DMS153 (cell line): ENCODE measurements at places on chromosomes 6 and 20.

DNA sequence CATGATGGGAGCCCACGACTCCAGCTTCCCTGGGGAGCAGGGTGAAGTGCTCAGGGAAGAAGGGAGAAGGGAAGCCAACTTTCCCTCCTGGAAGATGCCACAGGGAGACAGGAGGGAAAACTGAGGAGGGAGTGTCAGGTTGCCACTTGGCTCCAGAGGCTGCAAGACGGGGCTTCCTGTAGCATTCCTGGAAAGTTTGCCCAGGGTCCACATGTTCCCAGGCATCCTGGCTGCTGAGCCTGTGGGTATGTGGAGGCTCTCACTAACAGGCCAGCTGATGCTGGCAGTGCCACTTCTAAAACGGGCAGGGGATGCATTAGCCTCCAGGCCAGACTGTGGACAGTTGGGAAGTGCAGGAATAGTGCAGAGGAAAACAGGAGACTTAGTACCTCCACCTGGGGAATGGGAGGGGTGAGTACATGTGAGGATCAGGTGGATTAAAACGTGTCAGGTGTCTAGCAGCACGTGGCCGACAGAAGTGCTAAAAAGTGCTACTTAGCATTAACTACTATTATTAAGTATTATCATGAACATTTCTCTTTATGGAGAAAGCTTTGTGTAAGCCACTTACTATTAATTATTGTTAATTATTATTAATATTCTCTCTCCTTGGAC, 33.2 kb downstream of the BANF2 start:
- DNase-seq, result no peak

GRCh38 chr6:131116755-131117360, 18.4 kb upstream of the AKAP7 start:
- DNase-seq, result no peak

DNA sequence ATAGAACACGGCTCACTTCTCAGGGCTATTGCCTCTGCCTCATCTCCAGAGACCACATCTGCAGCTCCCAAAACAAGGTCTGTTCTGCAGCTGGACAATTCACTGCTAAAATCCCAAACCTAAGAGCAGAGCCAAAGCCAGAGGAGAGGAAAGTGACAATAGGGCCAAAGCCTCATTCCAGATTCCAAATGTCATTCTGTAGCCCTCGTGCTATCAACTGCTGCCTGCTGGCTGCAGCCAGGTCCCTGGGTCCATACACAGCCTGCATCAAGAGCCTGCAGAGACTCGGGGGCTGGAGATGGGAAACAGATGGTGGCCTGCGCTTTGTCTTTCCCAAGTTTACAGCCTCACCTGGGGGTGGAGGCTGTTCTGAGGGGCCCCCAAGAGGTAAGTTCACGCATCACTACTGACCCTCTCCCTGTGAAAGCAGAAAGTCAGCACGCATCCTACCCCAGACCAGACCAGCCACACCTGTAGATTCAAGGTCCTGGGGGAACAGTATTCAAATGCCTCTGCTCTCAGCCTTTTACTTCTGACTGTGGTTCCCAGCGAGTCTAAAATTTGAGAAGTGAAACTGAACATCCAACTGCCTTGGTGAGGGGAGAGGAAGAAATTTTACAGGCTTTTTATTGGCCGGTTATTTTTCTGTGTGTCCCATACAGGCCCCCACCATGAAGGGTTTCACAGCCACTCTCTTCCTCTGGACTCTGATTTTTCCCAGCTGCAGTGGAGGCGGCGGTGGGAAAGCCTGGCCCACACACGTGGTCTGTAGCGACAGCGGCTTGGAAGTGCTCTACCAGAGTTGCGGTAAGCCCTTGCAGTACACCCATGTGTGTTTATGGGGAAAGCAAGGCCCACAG, at the start of gene LY86:
Gene LY86 (plus strand): TSS at position 657 of the 860 bp plus-strand sequence. CDS start 15 bp downstream, at position 672.
- no peak for DNase-seq

- no peak for DNase-seq
These were observed 3.6 kb downstream of the ZKSCAN3 start for GRCh38 chr6:28353356-28353755.

GRCh38 chr6:52359403-52359802, 2.5 kb upstream of the PAQR8 start:
- no peak for DNase-seq

- no peak for DNase-seq
These were observed 316.7 kb upstream of the TBX18 start for GRCh38 chr6:85081102-85081501.

GRCh38 chr6:33161354-33162331, 30.6 kb downstream of the COL11A2 start:
- DNase-seq, result no peak

DNA sequence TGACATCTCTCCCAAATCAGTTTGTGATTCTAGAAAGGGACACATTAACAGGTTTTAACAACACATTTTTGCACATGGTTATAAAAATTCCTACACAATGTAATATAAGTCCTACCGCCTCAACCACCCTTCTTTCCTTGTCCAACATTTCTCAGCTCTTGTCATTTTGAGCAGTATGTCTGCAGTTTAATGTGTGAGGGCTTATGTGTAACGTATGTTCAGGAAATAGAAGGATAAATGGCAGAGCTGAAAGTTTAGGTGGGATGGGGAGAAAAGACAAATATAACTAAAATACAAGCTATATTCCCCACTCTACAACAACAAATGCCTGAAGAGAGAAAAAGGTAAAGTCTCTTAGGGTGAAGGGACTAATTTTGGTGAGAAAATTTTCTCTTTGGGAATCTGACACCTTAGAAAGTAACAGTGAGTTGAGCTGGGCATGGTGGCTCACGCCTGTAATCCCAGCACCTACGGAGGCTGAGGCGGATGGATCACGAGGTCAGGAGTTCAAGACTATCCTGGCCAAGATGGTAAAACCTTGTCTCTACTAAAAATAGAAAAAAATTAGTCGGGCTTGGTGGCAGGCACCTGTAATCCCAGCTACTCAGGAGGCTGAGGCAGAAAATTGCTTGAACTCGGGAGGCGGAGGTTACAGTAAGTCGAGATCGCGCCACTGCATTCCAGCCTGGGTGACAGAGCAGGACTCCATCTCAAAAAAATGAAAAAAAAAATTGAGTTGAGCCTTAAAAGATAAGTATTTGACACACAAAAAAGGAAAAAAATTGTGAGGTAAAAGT, 5.1 kb downstream of the PNRC1 start:
- DNase-seq, result no peak

- no peak for DNase-seq
These were observed 4.0 kb downstream of the ID4 start for GRCh38 chr6:19841181-19841580.

GRCh38 chr6:158895661-158896060, 76.5 kb upstream of the EZR start:
- DNase-seq, result no peak

- no peak for DNase-seq
These were observed 68.7 kb downstream of the SYTL3 start for GRCh38 chr6:158718461-158719046.

- no peak for DNase-seq
These were observed 320.2 kb upstream of the JARID2 start for GRCh38 chr6:14925699-14926026.

- DNase-seq, result no peak
These were observed 113.9 kb downstream of the ELOVL4 start for GRCh38 chr6:79833264-79833963.

DNA sequence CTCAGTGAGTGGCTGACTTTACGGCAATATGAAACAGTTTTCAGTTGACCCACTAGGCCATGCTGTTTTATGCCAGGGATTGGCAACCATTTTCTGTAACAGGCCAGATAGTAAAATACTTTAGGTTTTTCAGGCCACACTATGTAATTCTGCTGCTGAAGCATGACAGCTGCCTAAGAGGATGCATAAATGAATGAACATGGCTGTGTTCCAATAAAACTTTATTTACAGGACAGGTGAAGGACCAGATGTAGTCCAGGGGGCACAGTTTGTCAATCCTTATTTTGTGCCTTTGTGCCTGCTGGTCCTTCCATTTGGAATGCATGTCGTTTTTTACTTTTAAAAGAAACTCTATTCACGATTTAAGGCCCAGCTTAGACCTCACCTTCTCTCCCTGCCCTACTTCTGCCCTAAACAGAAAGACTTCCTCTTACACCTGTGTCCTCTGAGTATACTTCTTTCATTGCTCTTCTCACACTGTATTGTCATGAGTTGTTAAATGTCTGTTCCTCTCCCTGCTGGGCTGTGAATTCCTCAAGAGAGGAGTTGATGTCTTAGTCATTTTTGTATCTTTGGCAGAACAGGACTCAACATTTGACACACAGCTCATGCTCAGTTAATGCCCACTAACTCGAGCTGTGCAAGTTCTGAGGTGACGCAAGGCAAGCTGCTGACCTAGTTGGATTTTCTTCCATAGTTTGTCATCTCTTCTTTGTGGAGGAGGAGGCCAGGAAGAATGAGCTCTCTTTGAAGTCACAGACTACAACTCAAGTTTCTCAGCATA, 90.1 kb upstream of the MAP7 start:
- DNase-seq, result no peak

- DNase-seq, result no peak
These were observed 20.1 kb downstream of the DHX35 start for GRCh38 chr20:38982291-38982690.

DNA sequence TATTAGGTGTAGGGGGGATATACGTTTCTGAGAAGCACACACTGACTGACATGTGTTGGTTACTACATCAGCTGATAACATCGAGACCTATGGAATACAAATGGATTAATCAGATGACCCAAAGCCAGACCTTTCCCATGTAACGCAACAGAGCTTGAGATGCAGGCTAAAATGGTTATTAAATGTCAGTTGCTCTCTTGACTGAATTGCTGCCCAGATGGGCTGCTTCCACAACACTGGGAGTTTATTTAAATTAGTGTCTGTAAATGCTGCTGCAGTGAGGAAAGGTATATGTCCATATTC, 298.8 kb downstream of the PHACTR1 start:
- DNase-seq, result no peak

DNA sequence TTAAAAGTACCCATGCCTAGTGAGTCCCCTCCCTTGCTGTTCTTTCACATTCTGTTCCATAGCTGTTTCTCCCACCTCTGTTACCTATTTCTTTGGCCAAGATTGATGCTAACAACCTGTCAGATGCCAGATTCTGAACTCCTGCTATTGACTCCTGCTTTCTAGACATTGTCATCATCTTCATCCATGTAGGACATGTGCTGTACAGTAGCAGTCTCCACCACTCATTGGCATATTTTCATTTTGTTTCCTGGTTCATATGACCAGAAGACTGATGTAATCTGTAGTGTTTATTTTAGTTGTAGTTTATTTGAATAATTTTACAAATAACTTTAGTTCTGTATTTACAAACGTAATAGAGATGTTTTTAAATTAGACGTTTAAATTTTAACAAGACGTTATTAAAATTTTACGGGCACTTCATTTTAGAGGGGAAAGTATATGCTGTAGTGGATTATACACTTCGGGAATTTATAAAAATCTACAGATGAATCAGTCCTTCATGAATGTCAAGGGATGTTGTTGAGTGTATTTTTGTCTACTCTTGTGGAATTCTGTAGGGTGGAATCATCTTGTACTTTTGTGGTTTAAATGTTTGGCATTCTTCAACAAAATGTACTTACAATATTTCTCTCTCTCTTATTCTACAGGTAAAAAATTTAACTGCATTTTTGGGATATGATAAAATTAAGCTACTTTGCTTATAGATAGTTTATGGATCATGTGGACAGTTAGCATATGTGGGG, 34.1 kb downstream of the TRMT11 start:
- no peak for DNase-seq

DNA sequence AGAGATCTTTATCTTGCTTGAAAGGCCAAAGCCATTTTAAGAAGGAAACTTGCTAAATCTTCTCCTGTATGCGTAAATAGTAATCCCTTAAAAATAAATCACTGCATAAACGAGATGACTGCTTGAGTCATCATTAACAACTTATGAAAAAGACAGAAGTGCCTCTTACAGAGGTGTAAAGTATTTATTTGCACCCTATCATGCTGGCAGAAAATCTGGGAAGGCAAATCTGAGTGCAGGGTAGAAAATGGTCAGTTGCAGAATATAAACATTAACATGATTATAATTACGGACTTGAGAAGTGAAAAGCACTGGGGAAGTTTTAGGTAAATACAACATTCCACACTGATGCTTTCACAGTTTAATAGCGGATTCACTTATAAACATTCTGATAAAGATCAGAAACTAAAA, 67.5 kb upstream of the FBXO30 start:
- DNase-seq, result no peak

DNA sequence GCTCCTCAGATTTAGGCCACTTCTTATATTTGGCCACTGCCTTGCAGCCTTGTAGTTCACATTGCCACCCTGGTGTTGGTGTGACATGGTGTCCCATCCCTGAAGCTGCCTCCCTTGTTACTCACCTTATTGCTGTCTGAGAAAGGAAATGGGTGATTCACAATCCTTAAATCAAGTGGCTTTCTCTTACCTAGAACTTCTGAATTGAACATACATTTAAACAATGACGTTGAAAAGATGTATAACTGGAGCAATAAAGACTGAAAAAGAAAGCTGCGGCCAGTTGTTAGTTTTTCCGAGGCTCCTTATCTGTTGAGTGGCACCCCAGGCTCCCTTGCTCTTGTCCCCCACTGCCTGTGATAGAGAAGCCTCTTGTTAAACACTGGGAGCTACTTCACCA, 28.8 kb upstream of the GNRH2 start:
- no peak for DNase-seq

GRCh38 chr6:46014511-46015118, 1.0 kb downstream of the CLIC5 start:
- no peak for DNase-seq

DNA sequence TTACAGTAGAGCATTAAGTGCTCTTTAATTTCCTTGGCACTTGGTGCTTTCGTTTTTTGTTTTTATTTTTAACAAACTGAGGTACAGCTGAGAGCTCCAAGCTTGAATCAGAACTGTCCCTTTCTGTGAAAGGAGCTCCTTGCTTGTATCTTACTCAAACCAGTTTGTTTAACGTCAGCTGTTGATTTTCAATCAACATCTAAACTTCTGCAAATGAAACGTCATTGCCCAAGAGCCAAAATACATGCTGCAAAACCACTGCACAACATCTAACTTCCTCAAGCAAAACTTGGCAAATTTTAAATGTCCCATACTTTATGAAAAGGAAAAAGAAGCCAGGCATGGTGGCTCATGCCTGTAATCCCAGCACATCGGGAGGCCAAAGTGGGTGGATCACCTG, 15.2 kb downstream of the VNN2 start:
- no peak for DNase-seq
